Head of caudate nucleus (tissue), 42 donors: ENCODE measurements at places on chromosomes 5 and 9.

DNA sequence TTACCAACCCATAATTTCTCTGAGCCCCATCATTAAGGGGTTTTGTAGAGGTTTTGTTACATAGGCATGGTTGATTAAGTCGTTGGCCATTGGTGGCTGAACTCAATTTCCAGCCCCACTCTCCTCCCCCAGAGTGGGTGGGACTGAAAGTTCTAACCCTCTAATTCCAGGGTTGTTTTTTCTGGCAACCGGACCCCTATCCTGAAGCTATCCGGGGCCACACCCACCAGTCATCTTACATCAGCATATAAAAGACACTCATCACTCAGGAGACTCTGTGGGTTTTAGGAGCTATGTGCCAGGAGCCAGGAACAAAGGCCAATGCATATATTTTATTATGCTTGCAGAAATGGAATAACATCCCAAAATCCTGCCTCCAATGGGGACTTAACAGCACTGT lies 186.0 kb downstream of the NXNL2 start:
- DNase-seq, result no peak

DNA sequence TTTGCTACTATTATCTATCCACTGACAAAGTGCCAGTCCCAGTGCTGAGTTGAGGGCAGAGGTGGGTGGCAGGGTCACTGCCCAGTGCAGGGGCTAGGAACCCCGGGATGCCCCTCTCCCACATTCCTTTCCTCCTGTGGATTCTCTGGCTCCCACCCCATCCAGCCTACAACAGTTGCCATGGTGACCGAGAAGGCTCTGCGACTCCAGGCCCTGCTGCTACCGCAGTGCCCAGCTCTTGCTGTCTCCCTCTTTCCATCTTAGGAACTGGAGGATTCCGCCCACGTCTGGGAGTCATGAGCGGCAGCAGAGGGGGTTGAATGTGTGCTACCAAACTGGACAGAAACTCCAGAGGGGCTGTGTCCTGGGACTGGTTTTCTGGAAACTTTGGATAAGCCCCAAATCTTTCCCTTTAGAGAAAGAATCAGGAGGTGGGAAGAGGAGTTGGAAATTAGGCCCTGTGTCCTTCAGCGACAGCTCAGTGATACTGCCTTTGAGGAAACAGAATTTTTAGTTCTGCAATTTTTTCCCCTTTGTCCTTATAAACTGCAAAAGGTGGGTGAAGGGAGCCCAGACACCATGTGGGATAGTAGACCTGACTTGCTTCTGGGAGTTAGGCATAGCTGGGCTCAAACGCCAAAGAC lies 20.7 kb upstream of the C5orf47 start:
- DNase-seq, result no peak

DNA sequence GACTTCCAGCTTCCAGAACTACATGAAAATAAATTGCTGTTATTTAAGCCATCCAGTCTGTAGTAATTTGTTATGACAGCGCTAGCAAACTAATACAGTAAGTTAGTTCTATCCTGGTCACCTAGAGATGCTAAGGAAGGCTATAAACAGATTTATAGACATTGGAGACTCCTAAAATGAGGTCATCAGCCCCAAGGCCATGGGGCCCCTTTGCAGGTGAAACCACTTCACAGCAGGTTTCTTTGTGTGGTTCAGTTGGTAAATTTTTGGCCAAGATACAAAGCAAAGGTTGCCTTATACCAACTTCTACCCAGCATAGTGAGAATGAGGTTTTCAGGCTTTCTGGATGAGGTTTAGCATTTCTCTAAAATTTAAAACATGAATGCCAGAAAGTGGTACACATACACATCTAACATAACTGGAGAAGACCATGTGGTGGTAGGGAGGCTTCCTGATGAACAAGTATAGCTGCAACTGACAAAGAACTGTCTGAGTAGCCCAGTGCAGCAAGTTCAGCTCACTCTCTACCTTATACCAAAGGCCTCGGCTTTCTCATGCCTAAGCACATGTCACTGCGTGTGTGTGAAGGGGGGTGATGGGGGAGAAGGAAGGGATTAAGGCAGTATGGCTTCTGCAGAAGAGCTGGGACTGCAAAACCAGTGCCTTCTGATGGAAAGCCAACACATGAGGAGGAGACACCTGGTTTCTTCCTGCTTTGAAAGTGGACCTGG lies 264.6 kb upstream of the TAS2R1 start:
- DNase-seq, result no peak

GRCh38 chr9:14706530-14707140 lies 13.4 kb upstream of the ZDHHC21 start:
- no peak for DNase-seq

DNA sequence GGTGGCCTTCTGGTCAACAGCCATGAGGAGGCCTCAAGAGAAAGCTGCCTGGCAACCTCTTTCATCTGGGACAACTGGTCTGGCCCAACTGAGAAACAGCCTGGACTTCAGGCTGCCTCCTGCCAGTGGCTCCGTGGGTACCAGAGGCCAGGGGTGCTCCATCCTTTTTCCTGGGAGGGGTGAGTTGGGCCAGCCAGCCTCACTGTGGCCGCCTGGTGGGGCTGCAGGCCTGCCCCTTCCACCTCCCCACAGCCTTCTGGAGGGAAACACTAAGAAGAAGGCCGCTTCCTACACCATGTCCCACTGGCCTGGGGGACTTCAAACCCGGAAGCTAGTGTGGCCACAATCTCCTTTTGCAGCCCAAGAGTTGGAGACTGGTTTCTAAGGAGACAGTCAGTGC lies 13.8 kb upstream of the NKD2 start:
- no peak for DNase-seq

- DNase-seq, result no peak
Observed at GRCh38 chr5:179620293-179620692, 3.2 kb downstream of the HNRNPH1 start.

DNA sequence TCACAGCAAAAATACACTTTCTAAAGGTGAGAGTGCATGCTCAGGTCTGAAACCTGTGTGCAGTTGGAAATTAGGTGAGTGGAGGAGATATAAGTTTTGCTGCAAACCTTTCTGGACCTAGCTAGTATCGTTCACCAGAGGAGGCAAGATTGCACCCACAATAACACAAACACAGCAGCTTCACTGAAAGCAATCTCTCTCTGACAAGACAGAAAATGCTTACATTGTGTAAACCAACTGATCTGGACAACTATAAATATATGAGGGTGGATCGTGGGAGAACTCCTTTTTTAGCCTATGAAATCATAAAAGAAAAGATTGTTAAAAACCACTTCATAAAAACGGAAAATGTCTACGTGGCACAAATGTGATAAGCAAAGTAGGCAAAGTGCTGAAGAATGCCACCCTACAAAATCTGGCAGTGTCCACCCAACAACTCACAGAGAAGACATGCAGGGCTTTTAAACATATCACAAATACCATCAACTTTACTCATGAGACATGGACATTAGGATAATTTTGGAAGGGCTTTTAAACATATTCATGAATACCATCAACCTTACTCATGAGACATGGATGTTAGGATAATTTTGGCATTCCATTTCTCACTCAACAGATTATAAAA lies 134.3 kb downstream of the CDH18 start:
- no peak for DNase-seq

GRCh38 chr9:91043811-91044175 lies 242.2 kb downstream of the SYK start:
- no peak for DNase-seq

GRCh38 chr5:112063191-112063590 lies 306.2 kb upstream of the NREP start:
- DNase-seq, result no peak

- no peak for DNase-seq
Observed at GRCh38 chr5:17434982-17435381, 63.0 kb upstream of the TAF11L2 start.

GRCh38 chr5:177514541-177514940 lies 2.2 kb downstream of the DDX41 start:
- no peak for DNase-seq

- DNase-seq, result peak; percentile 53
Observed at GRCh38 chr9:133679466-133680061, 43.4 kb downstream of the DBH start.

DNA sequence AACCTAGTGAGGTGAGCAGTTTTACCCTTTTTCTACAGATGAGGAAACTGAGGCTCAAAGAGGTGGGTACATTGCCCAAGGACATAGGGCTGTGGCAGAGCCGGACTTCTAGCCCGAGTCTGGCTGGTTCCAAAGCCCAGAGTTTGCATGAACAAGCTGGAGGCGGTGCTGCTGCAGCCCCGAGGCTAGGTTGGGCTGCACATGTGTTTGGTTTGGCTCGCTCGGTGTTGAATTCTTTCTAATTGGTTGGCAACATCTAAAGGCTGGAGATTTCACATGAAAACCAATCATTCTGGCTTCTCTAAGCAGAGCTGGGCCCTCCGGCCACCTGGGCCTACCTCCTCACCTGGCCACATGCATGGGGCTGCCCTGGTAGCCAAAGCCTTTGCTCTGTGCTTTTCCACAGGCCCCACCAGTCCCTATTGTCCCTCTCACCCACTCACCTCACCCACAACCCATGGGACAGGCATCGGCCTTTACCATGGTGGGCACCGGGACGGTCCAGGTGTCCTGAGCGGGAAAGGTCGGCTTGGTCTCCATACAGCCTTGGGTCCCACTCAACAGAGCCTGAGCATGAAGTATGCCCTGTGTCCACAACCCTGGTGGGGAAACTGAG lies 262.3 kb downstream of the NSG2 start:
- no peak for DNase-seq

DNA sequence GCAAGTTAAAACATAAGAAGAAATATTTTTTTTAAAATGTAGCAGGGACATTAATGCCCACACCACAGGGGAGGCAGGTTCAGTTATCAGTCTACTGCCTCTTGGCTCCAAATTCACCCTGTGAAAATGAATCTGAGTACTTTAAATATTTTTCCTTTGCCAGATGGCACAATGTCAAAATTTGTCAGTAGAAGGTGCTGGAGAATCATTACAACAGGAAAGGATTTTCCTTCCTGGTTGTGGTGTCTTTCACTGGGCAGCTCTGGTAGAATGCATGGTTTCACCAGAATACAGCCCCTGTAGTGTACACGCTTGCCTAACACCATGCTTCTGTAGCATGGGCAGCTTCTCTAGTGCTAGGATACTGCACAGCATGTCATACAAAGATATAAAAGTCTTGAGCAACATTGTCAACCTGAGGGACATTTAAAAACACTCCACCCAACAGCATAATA lies 9.7 kb upstream of the SREK1 start:
- no peak for DNase-seq

DNA sequence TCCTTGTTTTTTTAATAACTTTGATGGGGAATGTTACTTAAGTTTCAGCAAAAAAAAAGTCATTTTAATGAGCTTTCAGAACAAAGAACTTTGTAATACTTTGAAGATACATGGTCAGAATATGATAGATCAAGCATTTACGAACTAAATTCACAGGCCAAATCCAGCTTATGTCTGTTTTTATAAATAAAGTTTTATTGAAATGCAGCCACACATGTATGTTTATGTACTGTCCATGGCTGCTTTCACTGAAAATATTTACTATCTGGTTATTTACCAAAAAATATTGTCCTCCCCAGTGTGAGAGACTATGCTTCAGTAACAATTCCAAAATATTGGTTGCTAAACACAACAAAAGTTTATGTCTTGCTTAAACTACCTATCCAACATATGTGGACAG lies 366.7 kb downstream of the PIK3R1 start:
- DNase-seq, result no peak

GRCh38 chr5:150036513-150036912 lies 36.0 kb downstream of the HMGXB3 start:
- DNase-seq, result no peak

- no peak for DNase-seq
Observed at GRCh38 chr5:2762744-2763532, 11.5 kb upstream of the IRX2 start.

DNA sequence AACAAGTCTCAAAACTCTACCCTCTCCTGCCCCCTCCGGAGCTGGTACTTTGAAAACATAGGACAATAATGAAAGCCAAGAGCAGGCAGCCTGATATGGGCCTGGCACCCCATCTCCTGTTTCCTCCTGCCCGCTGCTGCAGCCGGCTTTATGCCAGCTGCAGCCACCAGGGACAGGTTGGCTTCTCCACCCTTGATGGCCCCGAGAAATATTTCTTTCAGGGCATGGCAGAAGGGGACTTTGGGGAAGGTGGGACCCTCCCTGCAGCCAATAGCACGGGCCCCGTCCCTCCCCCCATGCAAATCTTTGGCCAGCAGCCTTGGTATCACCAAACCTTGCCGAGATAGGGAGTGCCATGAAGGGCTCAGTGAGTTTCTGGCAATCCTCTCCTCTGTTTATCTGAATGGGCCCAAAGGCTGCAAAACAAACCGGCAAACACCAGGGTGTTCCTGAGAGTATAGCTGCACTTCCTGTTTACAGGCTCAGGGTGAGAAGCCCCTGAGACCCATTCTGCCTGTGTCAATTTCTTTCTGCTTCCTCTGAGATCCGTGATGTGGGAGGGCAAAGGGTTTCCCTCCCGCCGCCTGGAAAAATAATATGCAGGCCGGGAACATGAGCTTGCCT lies 73.4 kb upstream of the BOD1 start:
- DNase-seq, result no peak

GRCh38 chr9:126421567-126422428 lies 95.2 kb downstream of the MVB12B start:
- no peak for DNase-seq

- DNase-seq, result no peak
Observed at GRCh38 chr5:94908889-94909480, 290.5 kb downstream of the SLF1 start.

DNA sequence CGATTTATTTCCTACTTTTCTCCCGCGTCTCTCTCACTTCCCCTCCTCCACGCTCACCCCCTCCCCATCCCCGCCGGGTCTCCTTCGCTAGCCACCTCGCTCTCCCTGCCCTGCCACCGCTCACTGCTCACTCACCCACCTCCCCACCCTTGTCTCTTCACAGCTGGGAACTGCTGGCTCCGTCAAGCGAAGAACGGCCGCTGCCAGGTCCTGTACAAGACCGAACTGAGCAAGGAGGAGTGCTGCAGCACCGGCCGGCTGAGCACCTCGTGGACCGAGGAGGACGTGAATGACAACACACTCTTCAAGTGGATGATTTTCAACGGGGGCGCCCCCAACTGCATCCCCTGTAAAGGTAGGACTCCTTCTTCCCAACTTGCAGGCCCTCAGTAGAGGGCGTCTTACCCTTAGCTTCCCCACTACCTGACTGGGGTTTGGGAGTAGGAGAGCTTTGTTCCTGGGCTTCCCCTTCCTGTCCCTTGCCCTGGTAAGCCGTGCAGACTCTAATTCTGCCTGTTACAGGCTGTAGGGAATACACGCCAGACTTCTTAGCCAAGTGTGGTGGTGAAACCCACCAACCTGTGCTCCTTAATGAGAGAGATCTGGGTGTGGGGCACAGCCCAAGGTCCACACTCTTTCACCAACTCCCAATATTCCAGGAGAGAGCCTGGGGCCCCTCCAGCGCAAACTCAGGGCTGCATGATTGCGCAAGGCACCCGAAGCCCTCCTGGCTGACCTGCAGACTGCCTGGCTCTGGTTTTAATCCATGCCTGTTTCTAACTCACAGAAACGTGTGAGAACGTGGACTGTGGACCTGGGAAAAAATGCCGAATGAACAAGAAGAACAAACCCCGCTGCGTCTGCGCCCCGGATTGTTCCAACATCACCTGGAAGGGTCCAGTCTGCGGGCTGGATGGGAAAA lies 2.5 kb downstream of the FST start:
- no peak for DNase-seq
